ENCODE measurements at places on chromosomes 16 and 17.

DNA sequence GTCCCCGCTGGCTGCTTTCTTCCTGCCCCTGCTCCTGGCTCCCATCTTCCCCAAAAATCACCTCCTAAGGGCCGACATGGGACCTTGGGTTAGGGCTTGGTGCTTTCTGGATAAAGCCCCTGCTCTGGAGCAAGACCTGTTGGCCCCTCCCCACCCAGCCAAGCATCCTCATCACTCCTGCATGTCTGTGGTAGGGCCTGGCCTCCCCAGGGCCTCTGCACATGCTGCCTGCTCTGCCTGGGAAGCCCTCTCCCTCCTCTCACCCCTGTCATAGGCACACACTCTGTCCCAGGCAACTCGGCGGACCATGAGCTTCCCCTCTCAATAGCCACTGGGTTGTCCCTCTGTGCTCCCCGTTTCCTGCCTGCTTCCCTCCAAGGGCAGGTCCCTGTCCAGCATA lies 35.2 kb downstream of the CFAP20 start:
- no peak for DNase-seq

DNA sequence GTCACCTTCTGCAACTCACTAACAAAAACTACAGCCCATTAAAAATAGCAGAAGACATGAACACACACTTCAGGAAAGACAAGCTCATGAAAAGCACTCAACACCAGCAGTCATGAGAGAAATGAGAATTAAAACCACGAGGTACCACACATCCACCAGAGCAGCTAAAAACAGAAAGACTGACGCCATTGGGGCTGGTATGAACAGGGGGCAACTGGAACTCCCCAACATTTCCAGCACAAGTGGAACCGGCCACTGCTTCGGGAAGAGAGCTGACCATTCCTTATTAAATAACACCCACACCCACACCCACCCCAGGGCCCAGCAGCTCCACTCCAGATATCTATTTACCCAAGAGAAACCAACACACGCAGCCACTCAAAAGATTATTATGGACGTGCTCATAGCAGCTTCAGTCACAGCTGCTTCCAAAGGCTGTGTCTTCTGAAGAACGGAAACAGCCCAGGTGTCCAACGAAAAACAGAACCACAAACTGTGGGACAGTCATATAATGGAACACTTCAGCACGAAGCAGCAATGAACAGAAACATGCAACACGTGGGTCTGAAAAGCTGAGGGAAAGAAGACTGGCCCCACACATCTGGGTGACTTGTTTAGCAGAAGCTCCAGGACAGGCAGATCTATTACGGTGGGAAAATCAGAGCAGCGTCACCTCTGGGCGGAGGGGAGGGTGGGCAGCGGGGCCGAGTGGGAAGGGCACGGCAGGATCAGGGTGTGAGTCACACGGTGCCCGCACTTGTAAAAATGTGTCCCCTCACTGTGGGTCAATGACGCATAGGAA lies 41.1 kb downstream of the KLHDC4 start:
- no peak for DNase-seq

DNA sequence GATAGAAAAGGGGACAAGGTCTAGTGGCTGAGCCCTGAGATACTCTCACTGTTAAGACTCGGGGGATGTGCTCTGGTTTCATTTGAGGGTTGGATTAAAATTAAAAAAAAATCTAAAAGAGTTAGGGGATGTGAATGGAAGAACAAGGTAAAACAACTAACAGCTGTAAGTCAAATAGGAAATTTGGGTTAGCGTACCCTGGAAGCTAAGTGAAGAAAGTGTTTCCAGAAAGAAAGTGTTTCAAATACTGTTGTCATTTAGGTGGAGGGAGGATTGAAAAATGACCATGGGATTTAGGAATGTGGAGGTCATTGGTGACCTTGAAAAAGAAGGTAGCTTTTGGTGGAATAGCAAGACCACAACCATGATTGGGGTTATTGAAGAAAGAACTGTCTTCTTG lies 37.7 kb downstream of the PPM1D start:
- DNase-seq = no peak

GRCh38 chr17:67421869-67422273 lies 44.8 kb downstream of the PITPNC1 start:
- DNase-seq = peak; percentile 65

DNA sequence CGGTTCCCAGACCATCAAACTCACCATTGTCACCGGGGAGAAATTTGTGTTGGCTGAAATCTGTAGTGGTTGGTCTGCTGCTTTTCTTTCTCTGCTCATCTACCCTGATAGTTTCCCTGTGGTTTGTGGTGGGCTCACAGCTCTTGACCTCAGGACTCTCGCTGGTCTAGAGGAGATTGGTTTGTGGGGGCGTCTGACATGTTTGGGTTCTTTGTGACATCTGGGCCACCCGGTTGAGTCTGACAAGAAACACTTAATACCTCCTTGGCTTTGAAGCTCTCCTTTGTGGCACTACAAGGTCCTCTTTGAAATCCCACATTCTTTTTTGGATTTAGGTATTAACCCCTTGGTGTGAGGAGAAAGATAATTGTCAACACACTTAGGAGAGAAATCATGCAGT lies 662.0 kb downstream of the WWOX start:
- DNase-seq = no peak

- DNase-seq = no peak
Observed at GRCh38 chr17:7852262-7852670, 2.6 kb upstream of the TMEM88 start.

DNA sequence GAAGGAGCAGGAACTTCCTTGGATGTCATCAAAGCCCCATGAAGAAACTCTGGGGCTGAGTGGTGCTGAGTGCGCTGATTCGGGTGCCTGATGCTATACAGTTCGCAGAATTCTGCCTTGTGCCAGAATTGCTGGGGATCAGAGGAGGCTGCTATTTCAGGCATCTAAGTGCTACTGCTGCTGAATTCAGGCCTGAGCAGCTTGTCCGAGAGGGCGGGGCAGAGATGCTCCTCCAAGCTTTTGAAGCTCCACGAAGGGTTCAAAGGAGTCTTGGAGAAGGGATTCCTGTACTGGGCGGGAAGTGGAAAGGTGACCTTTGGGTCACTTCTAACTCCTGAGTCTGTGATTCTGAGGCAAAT lies 227.8 kb downstream of the CCDC182 start:
- DNase-seq = no peak

- DNase-seq = no peak
Observed at GRCh38 chr17:34378664-34379101, 15.7 kb upstream of the CCL1 start.

DNA sequence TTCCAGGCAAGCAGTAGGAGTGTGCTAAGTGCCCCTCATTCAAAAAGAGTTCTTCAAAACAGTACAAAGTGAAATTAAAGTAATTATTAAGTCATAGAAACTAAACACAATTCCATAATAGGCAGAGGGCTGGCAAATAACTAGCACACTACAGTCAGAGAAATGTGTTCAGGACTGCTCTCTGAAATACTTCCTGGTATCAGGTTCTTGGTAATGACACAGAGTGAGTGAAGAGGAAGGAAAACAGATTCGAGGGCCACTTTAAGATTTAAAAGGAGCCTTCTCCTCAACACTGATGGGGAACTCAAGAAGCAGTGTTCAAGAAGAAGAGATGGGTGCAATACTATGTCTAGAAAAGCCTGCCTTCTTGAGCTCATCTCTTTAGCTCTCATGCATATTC lies 139.2 kb downstream of the TOX3 start:
- no peak for DNase-seq

- DNase-seq = no peak
Observed at GRCh38 chr16:85220125-85220839, 108.0 kb upstream of the CIBAR2 start.

DNA sequence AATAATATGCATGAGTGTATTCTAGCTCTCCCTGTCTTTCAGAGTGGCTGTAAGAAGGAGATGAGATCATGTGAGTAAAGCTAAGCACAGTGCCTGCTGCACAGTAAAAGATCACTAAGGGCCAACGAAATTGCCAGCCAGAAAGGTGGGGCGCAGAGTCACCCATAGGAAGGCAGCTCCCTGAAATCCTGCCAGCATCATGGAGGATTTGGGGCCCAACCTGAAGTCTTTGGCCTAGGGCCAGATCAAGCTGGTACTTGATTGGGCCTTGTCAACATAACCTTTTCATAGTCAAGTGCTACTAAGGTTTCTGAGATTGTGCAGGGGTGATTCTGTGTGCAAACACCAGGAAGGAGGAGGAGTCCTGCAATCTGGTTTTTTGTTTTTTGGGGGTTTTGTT lies 16.5 kb downstream of the SCNN1B start:
- DNase-seq = no peak

DNA sequence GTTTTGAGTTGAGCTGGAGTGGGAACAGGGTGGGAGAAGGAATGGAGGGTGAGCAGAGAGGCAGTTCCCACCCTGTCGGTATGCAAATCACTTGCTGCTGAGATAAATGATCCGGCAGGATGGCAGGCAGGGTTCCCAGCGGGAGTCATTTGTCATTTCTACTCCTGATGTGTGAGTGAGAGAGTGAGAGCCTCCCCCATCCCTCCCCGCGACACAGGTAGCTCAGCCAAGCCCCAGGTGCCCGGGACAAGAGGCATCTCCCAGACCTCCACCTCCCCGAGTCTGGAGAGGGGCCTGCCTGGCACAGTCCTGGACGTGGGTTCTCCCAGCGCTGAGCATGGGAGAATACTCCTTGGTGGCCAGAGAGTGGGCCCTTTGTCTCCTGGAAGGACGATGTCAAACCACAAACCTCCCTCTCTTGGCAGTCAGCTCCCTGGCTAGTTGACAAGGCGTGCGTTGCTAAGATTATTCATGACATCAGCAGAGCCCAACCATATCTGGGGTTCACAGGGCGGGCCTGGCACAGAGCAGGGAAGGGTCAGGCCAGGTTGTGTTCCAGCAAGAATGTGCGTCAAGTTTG lies 33.7 kb upstream of the TNRC6C start:
- DNase-seq = no peak

DNA sequence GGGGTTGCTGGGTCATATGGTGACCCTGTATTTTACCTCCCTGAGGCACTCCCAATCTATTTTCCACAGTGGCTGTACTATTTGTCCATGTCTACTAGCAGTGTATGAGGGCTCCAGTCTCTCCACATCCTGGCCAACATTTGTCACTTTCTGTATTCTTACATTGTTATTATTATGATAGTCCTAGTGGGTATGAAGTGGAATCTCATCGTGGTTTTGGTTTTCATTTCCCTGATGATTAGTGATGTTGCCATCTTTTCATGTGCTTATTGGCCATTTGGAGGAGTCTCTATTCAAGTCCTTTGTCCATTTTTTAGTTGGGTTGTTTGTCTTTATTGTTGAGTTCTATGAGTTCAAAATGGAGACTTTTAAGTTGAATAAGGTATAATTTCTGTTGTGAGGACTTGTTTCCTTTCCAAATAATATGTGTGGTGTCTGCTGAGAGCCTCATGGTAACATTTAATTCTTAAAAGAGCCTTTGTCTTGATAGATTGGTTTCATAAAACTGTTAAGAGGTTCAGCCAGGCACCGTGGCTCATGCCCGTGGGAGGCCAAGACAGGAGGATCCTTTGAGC lies 108.2 kb downstream of the RPTOR start:
- no peak for DNase-seq

DNA sequence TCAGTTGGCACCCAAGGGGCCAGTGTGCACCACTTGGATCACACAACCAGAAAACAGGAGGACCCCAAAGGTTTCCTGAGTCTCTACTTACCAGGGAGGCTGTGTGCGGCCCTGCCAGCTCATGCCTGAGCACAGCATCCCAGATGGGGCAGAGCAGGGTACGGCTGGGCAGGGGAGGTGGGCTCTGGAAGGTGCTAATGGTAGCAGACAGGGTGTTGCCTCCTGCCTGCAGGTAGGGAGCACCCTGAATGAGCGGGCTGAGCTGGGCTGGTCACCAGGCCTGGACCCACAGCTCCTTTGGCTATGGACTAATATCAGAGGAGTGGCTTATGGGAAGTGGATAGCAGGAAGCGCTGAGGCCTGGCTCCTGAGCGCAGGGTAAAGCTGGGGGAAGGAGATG lies 14.6 kb downstream of the RECQL5 start:
- no peak for DNase-seq

DNA sequence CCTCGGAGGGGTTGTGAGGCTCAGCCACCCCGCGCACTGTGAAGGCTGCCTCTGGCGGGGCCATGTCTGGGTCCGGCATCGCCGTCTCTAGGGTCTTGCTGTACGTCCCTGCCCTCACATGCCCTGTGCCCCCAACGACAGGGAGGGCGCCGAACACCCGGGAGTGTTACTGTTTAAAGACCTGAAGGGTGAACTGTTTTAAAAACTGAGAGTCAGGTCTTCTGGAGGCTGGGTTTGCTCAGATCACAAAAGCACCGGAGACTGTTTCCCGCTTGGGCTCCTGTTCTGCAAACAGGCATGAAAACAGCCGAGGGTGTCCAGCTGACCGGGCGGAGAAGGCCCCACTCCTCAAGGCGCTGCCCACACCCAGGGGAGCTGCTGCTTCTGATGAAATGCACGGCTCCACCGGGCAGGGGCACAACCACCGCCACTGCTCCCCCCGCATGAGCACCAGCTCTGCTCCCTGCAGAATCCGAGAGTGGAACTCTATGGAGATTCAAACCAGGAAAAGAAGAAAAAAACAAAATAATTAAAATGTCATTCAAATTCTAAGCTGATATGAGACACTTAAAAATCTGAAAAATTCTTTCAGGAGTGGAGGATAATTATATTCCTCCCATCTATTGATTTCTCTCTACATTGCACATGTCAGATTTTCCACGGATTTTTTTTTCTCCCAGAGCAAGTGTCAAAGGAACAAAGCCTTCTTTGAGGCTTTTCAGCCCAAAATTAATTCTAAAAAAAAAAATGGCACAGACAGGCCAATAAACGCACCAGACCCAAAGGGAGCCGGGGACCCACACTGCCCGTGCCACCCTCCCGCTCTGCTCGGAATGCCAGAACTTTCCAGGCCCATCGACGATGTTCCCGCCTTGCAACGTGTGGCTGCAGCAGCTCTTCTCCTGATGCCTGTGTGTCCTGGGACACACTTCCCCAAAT lies 74.3 kb downstream of the LMF1 start:
- no peak for DNase-seq

DNA sequence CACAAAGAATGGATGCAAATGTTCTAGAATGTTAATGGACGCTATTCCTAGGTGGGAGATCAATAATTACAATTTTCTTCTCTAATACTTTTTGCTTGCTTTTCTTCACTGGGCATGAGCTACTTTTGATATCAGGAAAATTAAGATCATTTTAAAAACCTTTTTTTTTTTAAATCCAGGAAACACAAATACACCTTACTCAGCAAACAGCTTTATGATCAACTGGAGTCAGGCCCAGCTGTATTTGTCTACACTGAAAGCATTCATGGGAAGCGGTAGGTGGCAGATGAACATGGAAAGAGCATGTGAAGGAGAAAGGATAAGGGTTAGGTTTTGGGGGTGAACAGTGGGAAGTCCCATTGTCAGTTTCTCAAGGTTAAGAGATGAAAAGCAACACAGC lies 97.8 kb downstream of the WDR59 start:
- DNase-seq = no peak
